Fibroblast of lung (primary cell): ENCODE measurements at places on chromosomes 3 and 15. TPM values are rescaled to one million over a fixed set of nuclear protein-coding genes. Genes with fewer than 3 reads are reported as not detected.

- H3K27ac ChIP-seq = no peak overlapping the region
- DNase-seq = peak; percentile 73
- H3K27me3 ChIP-seq = no peaks in the 10 kb centered on the region
- no peaks in the 10 kb centered on the region for H3K4me1 ChIP-seq
- no peaks in the 10 kb centered on the region for H3K36me3 ChIP-seq
- no peak overlapping the region for H3K4me3 ChIP-seq
Measured at GRCh38 chr3:101261506-101261905, 58.9 kb downstream of the IMPG2 start.

- H3K4me3 ChIP-seq = no peak overlapping the region
- H3K36me3 ChIP-seq = no peaks in the 10 kb centered on the region
- no peak overlapping the region for H3K27ac ChIP-seq
Measured at GRCh38 chr15:89768071-89768500, 8.0 kb upstream of the MESP2 start.

ACSBG1 gene
- total RNA-seq = not detected in 2 replicates

- H3K36me3 ChIP-seq = no peaks in the 10 kb centered on the region
- no peaks in the 10 kb centered on the region for H3K27me3 ChIP-seq
- no peak for DNase-seq
Measured at GRCh38 chr3:155390351-155390750, 96.9 kb upstream of the STRIT1 start.

DNA sequence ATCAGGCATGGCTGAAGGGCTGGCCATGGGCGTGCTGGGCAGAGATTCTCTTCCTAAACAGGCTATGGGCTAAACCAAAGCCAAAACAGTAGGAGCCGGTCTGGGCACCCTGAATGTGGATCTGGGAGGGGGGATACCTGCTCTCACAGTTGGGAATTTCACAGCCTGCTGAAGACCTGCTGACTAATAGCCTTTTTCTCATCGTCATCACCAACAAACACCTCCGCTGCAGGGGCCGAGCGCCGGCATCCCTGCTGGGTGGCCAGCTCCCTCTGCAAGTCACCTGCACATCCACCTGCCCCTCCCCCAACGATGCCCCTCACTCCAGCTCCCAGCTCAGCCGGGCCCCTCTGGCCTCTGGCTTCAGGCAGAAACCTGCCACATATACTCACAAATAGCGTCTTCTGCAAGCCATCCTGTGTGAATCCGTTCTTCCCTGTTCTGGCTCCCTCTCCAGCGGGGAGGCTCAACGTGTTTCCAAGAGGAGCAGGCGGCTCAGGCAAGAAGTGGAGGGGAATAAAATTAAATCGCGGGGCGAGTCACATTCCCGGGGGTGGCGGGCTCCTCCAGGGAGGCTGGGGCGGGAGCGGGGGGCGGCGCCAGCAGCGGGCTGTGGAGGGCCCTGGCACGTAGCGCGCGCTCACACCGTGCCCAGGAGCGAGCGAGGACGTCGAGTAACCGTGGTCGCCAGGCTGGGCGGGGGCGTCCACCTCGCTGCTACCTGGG is 466 bp downstream of the IQSEC1 start:
- H3K4me3 ChIP-seq = no peak overlapping the region
- no peaks in the 10 kb centered on the region for H3K36me3 ChIP-seq
- no peaks in the 10 kb centered on the region for H3K4me1 ChIP-seq

ACAP2 gene
- 77.3 and 86.5 TPM in 2 replicates for total RNA-seq

DNA sequence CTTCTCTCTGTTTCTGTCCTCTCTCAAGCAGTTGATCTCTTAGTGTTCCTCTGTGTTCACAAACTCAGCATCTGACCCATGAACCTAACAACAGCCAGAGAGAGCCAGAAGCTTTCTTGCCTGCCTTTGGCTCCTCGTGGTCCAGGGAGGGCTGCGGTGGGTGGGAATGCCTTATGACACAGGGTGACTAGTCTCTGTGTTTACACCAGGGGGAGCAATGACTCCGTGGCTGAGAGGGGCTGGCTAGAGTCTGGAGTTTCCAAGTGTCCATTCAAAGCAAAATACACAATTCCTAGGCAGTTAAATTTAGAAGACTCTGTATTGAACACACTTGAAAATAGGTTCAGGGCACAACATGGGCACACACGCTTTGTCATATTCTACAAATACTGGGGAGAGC is 370.0 kb upstream of the FRG2C start:
- no peaks in the 10 kb centered on the region for H3K4me1 ChIP-seq
- no peaks in the 10 kb centered on the region for H3K36me3 ChIP-seq
- H3K27ac ChIP-seq = no peak overlapping the region
- H3K27me3 ChIP-seq = no peaks in the 10 kb centered on the region
- peak; percentile 33 for DNase-seq

TGM5 gene
- under 0.01 TPM in 1 of 2 replicates, not detected in the other for total RNA-seq

DNA sequence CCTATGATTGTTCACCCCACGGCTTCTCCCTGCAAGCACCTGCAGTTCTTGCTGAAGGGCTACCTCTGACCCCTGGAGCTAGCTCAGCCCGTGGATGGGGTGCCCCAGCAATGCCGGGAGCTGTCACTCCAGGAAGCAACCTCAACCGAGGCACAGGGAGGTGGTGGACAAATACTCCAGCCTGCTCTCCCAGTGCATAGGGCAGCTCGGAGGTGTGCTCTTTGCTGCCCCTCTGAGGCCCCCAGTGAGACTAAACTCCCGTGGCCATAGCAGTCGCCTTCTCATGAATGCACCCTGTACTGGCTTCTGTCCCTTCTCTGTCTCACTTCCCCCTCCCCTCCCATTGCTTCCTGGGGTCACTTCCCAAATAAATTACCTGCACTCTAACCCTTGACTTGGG is 48.5 kb downstream of the LINGO1 start:
- H3K27me3 ChIP-seq = peaks cover 3% of the 10 kb centered on the region
- DNase-seq = no peak
- H3K27ac ChIP-seq = no peak overlapping the region

A4GNT gene
- not detected in 2 replicates for total RNA-seq

DNA sequence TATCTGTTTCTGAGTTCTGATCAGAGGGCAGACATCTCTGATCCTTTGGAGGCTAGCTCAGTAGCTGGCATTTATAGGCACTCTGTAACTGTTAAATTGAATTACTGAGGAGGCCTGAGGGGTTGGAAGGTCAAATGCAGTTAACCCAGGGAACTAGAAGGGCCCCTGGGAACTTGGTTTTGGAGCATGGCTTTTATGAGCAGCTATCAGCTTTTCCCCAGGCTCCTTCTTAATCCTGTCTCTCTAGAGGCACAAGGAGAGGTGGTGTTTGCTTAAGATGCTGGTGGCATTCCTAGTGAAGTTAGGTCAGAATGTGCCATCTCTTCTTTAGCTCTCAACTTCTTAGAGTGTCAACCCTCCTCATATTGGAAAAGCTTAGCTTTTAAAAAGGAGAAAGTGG is 128.9 kb downstream of the LPP start:
- H3K4me3 ChIP-seq = no peak overlapping the region
- no peak overlapping the region for H3K27ac ChIP-seq
- H3K4me1 ChIP-seq = peaks cover 23% of the 10 kb centered on the region
- H3K27me3 ChIP-seq = no peaks in the 10 kb centered on the region
- DNase-seq = no peak

SLC12A1 gene
- not detected in 2 replicates for total RNA-seq
